Femur (tissue), 1 donor: ENCODE measurements at places on chromosomes 7 and 10.

DNA sequence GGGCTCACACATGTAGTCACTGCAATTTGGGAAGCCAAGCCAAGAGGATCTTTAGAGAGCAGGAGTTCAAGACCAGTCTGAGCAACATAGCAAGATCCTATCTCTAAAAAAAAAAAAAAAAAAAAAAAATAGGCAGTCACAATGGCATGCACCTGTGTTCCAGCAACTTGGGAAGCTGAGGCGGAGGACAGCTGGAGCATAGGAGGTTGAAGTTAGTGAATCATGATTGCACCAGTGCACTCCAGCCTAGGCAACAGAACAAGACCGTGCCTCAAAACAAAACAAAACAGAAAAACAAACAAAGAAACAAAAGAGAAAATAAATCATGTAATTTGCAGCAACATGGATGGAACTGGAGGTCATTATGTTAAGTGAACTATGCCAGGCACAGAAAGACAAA, 33.6 kb upstream of the BICC1 start:
- DNase-seq, result no peak

- DNase-seq, result no peak
Measured at GRCh38 chr10:62437696-62438095, 63.5 kb downstream of the ZNF365 start.

DNA sequence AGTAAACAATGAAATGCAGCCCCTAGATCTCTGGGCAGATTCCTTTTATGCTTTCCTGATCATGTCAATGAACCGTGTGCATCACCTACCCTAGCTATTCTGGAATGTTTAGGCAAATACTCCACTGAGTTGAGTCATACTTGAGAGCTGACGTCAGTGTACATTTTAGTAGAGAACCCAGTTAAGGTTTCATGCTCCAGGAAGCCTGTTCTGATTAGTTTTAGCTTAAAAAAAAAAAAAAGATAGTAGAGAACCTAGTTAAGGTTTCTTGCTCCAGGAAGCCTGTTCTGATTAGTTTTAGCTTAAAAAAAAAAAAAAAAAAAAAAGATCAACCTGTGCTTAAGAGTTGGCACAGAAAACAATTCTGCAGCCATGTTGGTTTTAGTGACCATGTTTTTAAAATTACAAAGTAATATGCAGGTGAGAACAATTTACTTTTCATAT, 3.7 kb upstream of the MCU start:
- DNase-seq, result no peak

- DNase-seq, result no peak
Measured at GRCh38 chr10:17240616-17241015, 12.6 kb downstream of the VIM start.
